ENCODE measurements at places on chromosomes 3 and 15.

DNA sequence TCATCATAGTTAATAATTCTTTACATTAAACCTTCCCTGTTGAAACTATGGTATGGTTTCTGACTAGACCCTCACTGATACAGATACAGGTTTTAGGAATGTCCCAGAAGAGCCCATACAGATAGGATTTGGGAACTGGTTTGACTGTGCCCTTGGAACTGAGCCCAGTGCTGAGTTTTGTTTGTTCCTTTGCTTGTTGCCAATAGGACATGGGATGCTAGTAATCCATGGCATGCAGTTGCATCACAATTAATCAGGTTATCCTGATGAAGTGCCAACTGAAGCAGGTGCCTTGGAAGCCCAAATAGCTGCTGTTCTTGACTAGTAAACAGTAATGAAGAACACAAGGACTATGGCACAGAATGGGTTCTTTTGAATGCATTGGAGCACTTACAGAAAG lies 230.6 kb downstream of the NEK10 start:
- DNase-seq, result no peak

DNA sequence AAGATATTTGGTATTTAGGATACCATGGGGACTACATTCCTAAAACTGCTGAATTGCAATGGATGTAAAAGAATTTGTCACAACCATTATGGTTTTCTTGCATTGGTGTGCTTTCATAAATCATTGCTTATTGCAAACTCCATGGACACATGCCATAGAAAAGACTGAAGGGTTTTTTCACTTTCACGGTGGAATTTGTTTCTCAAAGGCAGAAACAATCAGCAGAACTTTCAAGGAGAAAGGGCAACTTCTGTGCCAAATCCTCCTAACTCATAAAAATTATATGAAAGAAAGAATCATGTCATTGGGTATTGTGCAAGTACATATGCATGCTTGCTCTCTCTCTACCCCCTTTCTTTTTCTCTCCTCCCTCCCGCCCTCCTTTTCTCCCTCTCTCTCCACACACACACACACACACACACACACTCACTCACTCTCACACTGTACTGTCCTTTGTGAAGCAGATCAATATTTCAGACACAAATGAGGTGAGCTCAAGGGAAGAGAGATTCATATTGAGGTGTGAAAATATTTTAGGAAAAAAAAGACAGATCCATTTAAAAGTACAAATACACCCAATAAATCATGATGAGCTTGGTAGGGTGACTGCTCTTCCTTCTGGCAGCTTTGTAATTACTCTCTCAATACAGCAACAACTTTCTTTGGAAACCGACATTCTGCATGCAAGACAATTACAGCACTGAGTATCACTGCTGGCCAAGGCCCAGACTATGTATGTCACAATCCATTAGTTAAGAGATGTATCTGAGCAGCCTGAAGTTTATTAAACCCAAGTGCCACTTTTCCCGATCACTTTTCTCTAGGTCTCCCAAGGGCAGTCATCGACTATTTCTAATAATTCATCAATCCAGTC lies 492.6 kb downstream of the TUSC7 start:
- DNase-seq, result no peak

- no peak for DNase-seq
These were observed 287.3 kb upstream of the MME start for GRCh38 chr3:154792828-154793227.

GRCh38 chr3:195111319-195111705 lies 159.6 kb downstream of the XXYLT1 start:
- DNase-seq, result no peak

DNA sequence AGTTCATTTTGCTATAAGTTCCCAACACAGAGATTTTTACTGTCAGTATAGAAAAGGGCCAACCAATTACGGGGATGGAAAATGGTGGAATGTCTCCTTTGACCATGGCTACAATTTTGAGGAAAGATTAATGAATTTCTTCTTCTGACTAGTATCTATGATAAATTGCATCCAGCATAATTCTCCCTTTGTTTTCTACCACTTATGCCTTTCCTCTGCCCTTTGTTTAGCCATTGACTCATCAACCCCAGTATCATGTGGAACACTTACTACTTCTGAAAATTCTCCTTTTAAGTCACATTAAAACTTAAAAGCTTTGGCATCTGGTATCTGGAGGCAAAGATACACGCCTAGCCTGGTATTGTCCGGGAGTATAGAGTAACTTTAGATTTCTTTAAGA lies 92.9 kb upstream of the CADPS start:
- no peak for DNase-seq

- no peak for DNase-seq
These were observed 89.4 kb downstream of the KCNAB1 start for GRCh38 chr3:156209631-156210335.

- DNase-seq, result no peak
These were observed 140.5 kb upstream of the ADAMTS9 start for GRCh38 chr3:64828276-64828675.
